Non-pigmented ciliary epithelial cell (primary cell): ENCODE measurements at places on chromosomes 7 and 10.

DNA sequence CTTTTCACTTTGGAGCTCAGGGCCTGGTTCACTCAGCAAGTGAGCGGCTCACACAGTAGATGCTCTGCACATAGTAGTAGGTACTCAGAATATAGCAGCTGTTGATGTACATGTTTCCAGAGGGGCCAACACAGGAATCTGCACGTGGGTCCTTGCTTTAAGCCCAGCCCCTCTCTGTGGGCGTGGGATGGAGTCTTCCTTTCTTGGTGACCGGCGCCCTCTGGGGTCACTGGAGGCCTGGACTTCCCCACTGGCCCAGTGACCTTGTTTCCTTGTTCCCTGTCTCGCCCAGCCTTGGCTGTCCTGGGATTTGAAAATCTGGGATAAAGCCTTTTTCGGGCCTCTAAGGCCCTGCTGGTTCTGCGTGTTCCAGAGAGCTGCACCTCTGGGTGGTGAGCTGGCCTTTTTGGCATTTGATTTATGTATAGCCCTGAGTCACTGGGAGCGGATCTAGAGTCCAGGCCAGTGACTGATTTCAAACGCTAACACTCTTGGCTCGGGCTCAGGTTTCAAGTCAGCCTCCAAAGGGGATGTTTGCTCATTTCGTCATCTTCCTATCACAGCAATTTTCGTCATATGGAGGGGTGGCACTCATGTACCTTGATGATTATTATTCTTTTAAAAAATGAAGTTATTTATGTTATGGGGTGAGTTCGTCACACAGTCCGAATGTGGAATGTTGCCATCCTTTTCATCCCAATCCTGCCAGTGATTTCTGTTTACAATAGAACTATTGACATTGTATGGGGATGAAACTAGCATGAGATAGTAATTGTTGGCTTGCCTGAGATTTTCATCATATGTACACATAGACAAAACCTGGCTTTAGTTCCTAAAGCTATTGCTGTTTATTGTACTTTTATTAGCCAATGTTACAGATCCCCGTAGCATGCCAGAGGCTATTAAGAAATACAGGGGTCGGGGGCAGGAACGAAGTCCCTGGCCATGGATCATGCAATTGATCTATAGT lies 65.5 kb downstream of the CUX1 start:
- DNase-seq: peak; percentile 100

- DNase-seq: peak; percentile 92
Measured at GRCh38 chr7:144019457-144019856, 19.3 kb downstream of the OR6B1 start.

- no peak for DNase-seq
Measured at GRCh38 chr7:55210716-55211115, 154.4 kb upstream of the LANCL2 start.

- DNase-seq: no peak
Measured at GRCh38 chr7:45938626-45939302, 17.7 kb upstream of the IGFBP3 start.

- DNase-seq: peak; percentile 44
Measured at GRCh38 chr7:50812841-50813475, 30.3 kb upstream of the GRB10 start.

DNA sequence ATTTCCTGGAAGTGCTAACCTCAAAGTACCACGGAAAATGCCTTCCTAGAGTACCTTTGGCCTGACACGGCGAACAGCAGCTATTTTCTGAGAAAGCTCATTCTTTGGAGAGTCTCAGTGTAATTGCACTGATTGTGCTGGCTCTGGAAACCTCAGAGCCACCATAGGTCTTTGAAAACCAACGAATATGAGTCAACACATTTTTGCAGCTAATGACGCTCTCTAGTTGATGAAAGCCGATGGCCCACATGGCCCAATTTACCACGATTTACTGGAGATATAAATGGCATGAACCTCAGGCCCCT lies 187.1 kb downstream of the ADARB2 start:
- no peak for DNase-seq

DNA sequence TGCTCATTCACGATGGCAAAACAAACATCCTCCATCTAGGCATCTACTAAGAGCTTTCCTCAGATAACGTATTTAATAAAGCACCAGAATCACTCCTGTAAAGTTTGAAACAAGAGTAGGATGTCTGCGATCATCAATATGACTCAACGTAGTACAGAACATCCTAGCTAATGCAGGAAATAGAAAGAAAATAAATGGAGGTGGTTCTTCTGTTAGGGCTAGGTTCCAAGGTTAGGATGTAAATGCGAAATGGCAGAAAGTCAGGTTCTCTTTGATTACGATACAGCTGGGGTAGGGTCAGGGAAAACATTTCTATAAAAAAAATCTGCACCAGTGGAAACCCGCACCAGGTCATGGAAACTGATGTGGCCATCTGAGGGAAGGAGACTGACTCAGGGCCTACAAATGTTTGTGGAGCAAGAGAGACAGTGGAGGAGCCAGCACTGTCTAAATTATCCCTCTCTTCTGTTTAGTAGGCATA lies 29.1 kb downstream of the CCDC6 start:
- DNase-seq: no peak

- DNase-seq: peak; percentile 46
Measured at GRCh38 chr10:104331208-104331838, 6.9 kb downstream of the ITPRIP start.

- DNase-seq: no peak
Measured at GRCh38 chr7:522071-522950, 2.7 kb upstream of the PDGFA start.

- DNase-seq: no peak
Measured at GRCh38 chr7:84216472-84216871, 21.9 kb upstream of the SEMA3A start.

DNA sequence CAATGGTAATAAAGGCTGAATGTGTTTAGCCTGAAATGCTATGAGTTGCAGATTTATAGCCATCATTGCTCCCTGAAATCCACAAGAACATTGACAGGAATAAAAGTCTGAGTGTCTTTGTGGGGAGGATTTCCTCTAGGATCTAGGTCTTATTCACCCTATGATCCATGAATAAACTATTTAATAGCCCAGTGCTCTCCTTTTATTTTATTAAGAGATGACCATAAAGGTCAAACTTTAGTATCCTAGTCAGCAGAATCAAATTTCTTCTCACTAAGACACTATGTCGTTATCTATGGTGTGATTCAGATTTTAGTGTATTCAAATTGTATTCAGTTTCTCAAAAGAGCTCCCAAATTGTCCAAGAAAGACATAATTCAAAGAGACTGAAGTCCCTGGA lies 67.8 kb upstream of the AKR1E2 start:
- DNase-seq: no peak

DNA sequence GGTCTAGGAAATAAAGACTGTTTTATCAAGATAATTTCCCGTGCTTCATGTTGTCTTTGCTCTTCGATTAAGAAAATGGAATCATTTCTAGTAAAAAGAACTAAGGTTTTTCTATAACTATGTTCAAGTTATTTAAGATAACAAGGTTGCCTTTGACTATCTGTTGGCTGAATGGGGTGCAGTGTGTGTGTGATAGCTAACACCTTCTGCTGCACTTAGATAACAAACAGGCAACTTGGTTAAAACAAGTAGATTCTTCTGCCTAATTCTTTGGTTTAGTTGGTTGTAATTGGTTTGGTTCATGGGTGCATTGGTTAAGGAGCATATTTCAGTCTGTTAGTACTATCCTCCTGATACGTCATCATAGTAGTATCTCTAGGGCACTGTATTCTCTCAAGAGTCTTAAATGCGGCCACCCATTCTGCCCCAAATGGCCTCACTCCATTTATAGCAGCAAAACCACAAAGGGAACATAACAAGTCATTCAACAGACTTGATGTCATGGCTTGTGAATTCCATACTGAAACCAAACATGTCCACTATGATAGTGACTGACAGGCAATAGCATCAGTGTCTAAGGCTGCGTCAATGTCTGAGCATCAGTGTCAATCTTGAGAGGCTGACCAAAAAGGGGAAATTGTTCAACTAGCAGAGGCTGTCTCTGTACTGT lies 55.7 kb downstream of the CCDC3 start:
- DNase-seq: no peak

DNA sequence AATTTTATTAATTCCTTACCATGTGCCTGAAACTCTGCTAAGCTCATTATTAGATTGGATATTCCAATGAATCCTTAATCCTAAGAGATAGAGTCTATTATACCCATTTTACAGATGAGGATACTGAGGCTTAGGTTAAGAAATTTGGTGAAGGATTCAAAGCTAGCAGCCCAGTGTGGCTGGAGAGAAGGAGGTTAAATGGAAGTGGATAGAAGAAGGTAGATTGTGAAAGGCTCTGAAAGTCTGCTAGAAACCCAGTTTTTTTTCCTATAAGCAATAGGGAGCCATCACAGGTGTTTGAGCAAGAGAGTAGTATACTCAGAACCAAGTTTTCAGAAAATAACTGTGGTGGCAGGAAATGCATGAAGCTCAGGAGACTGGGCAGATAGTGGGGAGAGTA lies 265.8 kb upstream of the NEBL start:
- no peak for DNase-seq

DNA sequence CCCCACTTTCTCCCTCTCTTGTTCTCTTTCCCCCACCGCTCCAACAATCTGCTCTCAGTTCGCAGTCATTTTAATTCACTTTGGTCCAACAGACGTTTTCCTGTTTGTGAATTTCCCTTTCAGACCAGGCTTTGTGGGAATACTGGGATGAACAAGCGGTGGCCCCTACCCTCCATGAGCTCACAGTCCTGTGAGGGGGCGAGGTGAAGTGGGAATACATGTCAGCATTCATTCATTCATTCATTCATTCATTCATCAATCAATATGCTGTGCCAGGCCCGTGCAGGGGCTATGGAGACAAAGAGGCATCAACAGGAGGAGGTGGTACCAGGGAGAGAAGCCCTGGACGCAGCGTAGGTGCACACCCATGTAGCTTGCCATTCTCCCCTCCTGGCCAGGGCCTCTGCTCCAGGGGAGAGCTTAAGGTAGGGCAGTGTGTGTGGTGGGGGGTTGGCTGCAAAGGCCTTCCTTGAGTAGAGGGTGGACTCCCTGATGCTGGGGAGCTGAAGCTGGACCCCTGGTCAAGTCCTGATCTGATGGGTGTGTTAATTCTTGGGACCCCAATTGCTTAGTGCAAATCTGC lies 16.1 kb downstream of the PRF1 start:
- no peak for DNase-seq

DNA sequence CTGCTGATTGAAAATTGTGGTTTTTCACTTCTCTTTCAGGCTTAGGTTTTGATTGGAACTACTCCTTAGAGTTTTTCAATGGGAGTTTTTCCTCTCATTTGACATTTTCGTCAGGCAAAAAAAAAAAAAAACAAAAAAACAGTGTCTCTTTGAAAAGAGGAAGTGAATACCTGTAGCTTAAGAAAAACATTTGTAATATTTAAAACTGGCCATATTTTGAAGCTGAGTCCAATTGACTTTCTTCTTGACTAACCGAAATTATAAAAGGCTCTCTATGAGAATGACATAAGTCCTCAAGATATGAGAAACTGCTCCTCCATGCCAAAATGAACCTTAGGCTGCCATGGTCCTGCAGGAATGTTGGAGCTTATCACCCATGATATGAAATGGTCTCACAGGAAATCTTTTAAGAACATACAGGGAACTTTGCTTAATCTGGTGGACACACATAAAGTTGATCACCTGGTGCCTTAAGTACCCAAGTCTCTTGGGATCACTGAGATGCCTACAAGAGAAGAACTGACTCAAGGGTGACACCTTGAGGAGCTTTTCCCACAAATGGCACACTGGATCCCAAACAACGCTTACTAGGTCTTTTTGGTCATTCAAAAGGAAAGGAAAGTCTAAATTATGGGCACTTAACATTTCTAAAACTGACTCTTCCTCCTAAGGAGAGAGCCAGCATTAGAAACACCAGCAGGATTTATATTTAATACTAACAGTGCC lies 263.4 kb downstream of the CDC14C start:
- no peak for DNase-seq

GRCh38 chr10:94069884-94070283 lies 76.2 kb downstream of the PLCE1 start:
- DNase-seq: no peak

GRCh38 chr7:101804967-101805366 lies 12.5 kb upstream of the CUX1 start:
- DNase-seq: no peak

GRCh38 chr7:64744680-64745079 lies 49.5 kb upstream of the ZNF138 start:
- no peak for DNase-seq

DNA sequence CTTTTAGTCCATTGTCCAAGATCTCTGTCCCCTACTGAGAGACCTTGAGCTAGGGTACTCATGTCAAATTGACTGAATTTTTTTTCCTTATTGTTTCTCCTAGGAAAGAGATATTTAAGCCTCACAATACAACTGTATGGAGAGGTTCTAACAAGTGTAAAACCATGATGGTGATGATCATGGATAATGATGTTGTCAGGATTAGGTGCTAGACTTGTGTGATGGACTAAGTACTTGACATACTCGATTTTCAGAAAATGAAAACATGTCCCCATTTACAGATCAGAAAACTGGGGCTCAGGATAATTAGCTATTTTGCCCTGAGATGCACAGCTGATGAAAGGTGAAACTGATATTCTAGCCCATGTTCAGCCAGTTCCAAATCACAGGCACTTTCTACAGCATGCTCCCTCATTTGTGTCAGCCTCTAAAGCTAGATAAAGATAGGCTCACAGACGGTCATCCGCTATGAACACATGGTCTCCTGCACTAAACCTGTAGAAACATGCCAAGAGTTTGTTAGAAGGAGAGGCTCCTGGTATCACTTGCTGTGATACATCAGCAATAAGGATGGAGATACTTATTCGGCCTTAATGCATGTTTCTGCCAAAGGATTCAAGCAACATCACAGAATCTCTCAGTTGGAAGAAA lies 67.6 kb downstream of the CREB3L2 start:
- no peak for DNase-seq

GRCh38 chr10:115026746-115027140 lies 66.4 kb upstream of the ATRNL1 start:
- DNase-seq: no peak

DNA sequence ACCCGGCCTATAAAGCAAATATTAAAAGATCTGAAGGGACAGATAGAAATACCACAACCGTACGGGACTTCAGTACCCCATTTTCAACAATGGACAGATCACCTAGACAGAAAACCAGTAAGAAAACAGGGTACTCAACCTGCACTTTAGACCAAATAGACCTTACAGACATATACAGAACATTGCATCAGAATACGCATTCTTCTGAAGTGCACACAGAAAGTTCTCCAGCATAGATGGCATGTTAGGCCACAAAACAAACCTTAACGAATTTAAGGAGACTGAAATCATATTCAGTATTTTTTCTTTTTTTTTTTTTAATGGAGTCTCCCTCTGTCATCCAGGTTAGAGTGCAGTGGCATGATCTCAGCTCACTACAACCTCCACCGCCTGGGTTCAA lies 151.5 kb downstream of the TNS3 start:
- DNase-seq: no peak

DNA sequence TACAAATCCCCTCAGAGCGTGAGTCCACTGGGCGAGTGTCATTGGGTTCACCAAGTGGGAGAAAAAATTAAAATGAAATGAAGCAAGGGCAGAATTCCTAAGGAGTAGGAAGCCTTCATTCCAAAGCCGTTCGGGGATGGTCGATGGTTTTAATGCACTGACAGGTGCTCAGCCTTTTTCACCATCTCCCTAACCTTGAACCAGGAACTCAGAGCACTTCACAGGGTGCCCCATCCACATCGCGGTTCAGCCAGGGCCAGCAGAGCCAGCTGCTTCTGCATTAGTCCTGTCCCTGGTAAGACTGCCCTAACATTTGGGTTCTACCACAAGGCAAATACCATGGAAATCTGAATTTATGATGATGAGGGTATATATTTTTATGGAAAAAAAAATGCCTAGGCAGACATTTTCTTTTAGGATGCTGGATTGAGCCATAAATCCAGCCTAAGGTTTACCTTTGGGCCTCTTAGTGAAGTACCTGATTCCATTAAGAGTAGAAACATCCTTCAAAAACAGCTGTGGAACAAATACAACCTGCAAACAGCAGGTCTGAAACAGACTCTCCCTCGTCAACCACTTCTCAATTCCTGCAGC lies 203.5 kb upstream of the RNF32 start:
- no peak for DNase-seq
